ENCODE measurements at places on chromosomes 6 and 20.

GRCh38 chr6:56244528-56245253 lies 2.7 kb downstream of the COL21A1 start:
- no peak for DNase-seq

DNA sequence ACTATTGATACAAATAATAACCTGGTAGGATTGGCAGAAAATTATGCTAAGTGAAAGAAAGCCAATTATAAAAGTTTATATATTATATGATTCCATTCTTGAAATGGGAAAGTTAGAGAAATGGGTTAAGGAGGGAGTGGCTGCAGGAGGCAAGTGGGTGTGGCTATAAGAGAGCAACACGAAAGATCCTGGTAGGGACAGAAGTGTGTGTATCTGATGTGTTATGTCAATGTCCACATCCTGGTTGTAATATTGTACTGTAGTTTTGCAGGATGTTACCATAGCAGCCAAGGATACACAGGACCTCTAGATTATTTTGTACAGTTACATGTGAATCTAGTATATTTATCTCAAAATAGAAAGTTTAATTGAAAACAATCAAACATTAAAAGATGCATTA lies 46.8 kb downstream of the SNX5 start:
- no peak for DNase-seq

DNA sequence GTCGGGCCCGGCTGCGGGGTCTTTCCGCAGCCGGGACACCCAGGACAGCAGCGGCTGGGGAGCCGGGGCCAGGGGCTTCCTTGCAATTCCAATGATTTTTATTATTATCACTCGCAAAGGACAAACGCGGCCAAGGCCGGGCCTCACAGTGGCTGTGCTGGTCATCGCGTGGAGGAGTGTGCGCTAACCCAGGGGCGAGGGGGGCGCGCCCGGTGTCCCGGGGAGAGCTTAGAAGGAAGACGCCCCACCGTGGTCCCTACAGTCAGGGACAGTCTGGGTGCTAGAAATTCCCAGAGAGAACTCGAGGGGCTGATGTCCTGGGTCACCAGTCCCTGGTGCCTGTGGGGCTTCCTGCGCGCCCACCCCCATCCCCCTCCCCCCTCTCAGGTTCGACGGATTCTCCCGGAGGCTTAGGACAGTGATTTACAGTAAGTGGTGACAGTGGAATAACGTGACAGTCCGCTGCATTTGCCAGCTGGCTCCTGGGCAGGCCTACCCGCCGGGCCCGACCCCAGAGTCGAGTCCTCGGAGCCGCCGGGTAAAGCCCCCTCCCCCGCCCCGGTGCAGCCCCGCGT lies 9.5 kb downstream of the FOXC1 start:
- DNase-seq = no peak

DNA sequence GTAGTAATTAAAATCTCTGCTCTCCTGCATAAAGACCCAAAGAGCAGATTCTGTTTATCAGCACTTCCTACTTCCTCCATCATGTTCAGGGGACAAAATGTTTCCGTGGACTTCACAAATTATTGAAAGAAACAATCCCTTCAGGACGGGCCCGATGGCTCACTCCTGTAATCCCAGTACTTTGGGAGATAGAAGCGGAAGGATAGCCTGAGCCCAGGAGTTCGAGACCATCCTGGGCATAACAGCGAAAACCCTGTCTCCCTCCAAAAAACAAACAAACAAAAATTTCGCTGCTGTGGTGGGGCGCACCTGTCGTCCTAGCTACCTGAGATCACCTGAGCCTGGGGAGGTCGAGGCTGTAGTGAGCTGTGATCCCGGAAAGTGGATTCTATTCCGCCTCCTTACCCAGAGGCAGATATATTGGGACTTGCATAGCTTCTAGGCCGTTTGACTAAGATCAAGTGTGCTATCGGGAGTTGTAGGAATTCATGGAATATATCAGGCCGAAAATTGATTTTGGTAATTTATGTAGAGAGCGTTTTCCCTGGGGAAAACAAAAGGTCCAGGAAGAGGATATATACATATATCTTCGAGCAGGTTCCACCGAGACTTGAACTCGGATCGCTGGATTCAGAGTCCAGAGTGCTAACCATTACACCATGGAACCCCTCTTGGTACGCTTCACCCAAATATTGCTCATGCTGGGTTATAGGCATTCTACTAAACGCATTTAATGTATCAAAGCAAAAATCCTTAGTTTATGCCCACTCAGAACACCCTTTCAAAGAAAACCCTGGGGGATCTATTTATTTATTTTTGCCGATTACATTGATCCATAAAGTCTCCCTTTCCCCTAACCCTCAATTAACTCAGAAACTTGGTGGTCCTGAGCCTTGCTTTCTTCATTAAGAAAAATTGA lies 74.5 kb upstream of the ZNF184 start:
- DNase-seq = no peak
